ENCODE measurements at places on chromosomes 6 and 20.
A peak's percentile ranks its signal among the peaks of the same experiment; 100 is the strongest.

GRCh38 chr6:49269190-49269589 is 193.9 kb downstream of the MMUT start:
- DNase-seq: no peak

DNA sequence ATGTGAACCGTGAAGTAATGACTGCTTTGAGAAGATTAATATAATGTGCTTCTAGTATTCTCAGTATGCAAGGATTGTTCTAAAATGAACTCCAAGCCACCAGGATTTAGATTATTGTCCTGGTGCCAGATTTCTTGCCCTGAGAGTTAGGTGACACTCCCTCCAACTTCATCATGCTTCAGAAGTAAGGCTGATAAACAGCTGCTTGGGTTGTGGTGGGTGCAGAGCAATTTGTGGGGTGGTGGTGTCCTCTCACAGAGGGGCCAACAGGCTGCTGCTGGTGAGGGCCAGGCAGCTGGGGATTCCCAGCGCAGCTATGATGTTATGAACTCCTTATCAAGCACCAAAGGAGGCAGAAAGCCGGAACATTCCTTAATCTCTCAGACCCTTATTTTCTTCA is 114.6 kb downstream of the MCHR2 start:
- peak; percentile 16 for DNase-seq

- no peak for DNase-seq
Measured at GRCh38 chr6:42877695-42878094, 1.7 kb upstream of the RPL7L1 start.

DNA sequence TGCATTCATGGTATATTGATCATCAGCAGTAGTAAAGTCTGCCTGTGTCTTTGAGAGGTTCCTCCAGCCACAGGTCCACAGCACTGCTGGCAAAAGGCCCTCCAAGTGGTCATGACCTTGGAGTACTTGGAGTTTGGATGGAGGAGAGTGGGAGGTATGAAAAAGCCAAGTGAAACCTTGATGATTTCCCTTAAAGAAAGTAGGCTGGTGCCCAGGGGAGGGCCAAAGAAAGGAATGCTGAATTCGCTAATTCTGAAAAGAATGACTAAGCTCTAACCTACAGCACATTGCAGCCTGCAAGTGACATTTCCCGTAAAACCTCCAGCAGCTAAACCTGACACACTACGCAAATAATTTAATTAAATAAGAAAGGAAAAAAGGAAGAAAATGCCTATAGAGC is 223.4 kb upstream of the TAB2 start:
- no peak for DNase-seq

GRCh38 chr6:14802514-14803160 is 443.2 kb upstream of the JARID2 start:
- no peak for DNase-seq

All from COR-L47 (cell line).